ENCODE measurements at places on chromosomes 2 and 18.

- no peak for DNase-seq
Measured at GRCh38 chr2:214536625-214537024, 125.8 kb downstream of the VWC2L start.

DNA sequence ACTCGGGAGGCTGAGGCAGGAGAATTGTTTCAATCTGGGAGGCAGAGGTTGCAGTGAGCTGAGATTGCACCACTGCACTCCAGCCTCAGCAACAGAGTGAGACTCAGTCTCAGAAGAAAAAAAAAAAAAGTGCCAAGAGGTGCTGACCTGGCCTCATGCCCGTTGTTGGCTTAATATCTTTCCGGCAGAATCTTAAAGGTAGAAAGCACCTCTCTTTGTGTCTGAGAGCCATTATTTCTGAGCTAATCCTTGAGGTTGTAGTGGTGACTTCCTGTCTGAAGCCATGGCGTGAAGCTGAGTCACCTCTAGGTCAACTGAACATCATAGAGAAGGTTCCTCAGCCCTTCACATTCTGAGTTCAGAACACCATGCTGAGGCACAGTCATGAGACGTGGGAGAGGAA is 60.4 kb downstream of the WDSUB1 start:
- peak; percentile 93 for DNase-seq

DNA sequence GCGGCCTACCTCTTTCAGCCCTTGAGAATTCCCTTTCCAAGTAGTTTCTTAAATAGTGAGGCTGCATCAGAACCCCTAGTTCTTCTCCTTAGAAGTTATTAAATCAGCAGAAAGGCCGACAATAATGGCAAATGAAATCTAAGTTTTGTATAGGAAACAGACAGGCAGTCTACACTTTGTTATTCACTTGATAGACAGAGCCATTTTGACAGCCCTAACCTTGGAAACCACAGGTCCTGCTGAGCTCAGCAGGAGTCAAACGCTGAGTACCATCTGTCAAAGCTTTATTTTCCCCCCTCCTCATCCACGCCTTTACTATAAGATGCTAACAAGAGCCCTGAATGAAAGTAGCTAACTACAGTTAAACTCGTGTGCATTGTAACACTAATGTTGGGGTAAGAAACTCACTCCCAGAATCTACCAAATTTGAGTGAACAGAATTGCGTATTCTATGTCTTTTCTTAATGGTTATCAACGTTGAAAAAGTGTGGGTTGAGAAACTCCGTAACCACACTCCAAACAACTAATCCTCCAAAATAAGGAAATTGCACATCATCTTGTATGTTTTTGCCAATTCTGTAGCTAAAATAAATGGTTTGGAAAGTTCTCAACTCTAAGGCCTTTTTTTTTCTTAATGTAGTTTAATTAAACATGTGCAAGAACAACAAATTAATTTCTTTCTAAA is 90.6 kb upstream of the EFEMP1 start:
- DNase-seq: no peak

DNA sequence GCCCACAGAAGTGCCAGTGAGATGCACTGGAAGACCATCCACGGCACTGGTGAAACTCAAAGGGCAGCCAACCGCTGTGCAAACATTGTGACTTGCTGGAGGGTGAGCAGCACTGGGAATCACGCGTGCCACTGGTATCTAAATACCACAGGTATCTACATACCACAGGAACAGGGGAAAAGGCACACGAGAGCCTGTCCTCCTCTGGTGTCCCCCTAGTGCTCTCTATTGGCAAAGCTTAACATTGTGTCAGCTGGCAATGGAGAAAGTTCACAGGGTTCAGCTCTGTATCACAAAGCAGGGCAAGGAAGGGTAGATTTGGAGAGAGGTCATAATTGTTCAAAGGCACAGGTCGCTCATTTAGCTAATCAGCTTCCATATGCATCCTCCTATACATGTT is 12.6 kb upstream of the SEC11C start:
- DNase-seq: no peak

DNA sequence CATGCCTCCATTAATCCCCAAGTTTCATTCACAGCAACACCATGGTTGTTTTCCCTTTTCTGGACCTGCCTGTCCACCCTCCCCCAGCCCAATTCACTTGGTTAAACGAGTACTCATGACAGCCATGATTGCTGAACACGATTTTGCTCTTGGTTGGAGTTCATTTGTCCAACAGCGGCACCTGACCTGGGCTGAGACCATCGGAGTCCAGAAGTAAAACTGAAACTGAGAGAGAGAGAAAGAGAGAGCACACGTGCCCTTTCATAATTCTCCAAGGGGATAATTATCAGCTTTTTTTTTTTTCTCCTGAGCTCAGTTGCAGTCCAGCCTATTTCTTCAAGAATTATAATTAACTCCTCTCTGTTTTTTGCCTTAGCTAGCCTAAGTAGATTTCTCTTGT is 13.7 kb upstream of the KIF5C start:
- DNase-seq: no peak

- peak; percentile 20 for DNase-seq
Measured at GRCh38 chr2:226439337-226439736, 360.3 kb downstream of the IRS1 start.

- DNase-seq: no peak
Measured at GRCh38 chr2:74645344-74645743, 2.8 kb downstream of the M1AP start.

DNA sequence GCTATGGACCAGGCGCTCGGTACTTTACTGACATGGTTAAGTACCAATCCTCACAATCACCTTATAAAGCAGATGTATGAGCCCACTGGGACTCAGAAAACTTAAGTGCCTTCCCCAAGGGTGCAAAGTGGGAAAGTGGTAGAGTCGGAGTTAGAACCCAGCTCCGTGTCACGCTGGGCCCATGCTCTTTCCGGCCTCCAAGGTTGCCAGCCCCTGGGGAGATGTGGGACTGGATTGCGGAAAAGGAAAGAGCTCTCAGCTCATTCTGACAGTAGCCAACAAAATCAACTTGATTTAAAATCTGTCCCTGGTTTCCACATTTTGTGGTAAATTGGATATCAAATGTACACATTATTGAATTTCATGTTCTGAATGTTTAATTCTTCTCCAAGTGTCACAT is 403.8 kb downstream of the DCDC2C start:
- DNase-seq: no peak

GRCh38 chr2:130756874-130757668 is 1.7 kb downstream of the AMER3 start:
- no peak for DNase-seq

GRCh38 chr2:101367508-101367907 is 19.8 kb downstream of the CREG2 start:
- no peak for DNase-seq

DNA sequence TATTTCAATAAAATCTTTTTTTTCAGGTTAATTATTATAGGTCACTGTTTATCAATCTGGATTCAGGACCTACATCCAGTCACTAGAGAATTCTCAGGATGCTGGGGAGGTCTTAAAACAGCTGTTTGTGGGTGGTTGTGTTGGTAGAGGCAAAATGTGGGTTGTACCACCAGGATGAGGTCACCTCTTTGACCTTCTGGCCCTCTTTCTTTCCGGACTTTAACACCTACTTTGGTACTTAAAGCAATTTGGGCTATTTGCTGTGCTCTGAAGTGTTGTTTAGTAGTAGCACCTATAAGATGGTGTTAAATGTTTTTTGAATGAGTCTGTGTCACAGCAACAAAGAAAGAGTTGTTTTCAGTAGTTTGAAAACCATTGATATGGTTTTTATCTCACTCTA is 14.6 kb downstream of the EML4 start:
- DNase-seq: no peak

DNA sequence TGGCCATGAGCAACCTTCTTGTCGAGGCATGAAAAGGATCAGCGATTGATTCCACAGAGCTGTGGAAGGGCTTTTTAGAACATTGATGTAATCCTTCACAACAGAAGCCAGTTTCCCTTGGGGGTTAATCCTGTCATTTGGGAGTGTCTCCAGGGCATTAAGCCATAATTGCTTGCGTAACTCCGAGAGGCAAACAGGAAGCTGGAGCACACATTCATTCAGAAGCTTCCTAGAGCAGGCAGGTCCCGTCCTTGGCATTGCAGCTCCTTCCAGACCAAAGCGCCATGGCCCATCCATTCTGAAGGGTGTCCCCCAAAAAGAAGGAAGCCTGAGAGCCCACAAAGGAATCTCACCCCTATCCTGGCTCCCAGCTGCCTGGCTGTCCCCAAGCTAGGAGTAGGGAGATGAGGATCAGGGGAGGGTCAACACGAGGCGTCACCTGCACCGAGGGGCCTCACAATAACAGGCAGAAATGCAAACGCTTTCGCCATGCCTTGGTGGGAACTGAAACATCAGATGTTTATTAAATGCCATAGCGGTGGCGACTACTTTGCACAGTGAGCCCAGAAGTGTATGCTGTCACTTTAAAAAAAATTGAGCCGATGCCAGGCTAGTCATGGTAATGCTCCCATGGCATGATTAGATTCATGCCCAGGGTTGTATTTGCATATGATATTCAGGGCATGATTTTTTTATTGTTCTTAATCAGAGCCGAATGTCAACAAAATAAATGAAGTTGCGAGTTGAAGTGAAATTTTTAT is 339.4 kb downstream of the BCL11A start:
- peak; percentile 68 for DNase-seq

GRCh38 chr18:48853588-48853987 is 97.2 kb downstream of the SMAD7 start:
- no peak for DNase-seq

GRCh38 chr18:76972846-76973519 is 150.6 kb downstream of the ZNF236 start:
- DNase-seq: no peak

DNA sequence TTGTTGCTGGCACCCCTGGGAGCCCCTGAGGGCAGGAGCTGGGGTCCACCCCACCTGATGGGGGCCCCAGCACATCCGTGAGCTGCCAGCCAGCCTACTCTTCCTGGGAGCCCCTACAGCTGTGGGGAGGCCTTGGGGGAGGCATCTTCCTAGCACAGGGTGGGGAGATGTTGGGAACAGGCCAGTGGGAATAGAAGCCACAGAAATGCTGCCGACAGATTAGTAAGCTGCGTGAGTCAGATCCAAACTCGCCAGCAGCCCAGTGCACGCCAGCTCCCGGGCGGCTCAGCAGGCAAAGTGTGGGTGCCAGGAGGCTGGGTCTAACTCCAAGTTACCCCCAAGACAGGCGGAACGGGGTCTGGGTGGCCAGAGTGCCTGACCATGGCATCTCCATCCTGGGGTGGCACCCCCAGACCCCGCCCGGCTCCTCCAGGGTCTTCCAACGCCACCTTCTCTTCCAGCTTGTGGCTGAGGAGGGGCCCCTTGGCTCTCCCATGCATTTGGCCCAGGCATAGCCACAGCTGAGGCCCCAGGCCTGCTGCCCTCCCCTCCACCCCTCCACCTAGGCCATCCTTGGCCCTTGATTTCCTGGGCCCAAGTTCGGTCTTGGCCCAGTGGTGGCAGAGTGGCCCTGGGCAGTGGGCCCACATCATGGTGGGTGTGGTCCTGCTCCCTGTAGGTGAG is 15.3 kb downstream of the CROCC2 start:
- no peak for DNase-seq

DNA sequence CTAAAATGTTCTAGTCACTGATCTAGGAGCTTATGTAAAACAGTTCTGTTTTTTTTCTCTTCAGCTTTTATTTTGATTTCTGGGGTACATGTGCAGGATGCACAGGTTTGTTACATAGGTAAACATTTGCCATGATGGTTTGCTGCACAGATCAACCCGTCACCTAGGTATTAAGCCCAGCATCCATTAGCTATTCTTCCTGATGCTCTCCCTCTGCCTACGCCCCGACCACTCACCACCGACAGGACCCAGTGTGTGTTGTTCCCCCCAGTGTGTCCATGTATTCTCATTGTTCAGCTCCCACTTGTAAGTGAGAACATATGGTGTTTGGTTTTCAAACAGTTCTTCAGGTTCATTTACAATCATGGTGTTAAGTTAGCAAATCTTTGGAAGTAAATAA is 84.8 kb upstream of the PROKR1 start:
- no peak for DNase-seq

DNA sequence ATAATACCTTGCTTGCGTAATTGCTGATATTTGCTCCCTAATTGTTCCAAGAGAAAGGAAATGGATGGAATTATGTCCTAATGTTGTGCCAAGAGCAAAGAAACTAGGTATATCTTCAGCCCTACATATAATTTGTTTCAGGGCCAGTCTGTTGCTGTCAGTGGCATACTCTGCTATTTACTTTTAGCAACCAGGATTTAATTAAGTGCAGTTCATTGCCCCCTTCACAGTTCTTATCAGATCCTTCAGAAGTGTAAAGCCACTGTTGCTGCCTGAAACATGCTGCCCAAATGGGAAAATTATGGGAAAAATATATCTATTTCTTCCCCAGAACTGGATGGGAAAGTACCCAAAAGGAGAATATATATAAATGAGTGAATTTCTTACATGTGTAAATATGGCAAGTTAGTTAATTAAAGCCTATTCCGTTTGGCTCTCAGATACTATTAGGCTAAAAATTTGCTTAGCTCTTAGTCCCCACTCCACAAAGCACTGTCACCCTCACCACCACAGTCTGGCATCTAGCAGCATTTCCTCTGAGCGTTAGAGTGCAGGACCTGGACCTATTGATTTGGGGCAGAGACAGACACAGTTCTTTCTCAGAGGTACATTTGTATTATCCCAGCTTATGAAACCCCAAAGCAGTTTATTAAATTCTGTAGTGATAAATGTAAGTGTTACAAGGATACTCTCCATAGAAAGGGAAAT is 72.8 kb upstream of the DTNA start:
- no peak for DNase-seq

GRCh38 chr2:147008481-147008880 is 836.3 kb upstream of the ACVR2A start:
- no peak for DNase-seq

DNA sequence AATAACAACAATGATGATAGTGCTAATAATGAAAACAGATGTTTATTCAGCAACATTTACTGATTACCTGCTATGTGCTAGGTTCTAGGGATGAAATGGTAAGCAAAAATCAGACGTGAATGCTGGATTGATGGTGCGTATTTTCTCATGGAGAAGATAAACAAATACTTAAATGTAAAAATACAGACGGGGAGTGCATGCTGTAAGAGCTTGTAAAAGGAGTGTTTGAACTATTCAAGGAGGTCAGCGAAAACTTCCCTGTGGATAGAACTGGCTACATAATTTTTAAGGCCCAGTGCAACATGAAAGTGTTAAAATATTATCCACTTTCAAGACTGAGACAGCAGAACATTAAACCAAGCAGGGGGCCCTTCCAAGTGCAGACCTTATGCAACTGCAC is 22.1 kb downstream of the MTX2 start:
- DNase-seq: no peak

- DNase-seq: no peak
Measured at GRCh38 chr2:127103243-127104165, 3.5 kb downstream of the BIN1 start.

DNA sequence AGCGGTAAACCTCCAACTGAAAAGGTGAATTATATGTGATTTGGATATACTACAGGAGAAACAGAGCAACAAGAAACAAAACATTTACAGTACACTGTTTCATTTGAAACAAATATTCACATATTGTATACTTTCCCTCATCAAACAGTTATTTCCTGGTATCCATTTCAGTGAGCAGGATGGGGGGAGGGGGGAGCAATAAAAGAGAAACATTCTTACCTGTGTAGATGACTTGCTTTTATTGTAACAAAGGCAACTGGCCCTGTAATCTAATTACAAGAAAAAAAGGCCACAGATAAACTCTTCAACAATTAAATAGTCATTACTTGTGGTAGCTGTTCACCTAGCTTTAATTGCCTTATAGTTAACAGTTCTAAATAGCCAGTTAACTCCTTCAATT is 3.9 kb upstream of the PPP1CB start:
- DNase-seq: no peak

Measured in inflammatory macrophage (primary cell).